ENCODE measurements at places on chromosomes 5 and 9. TPM values are rescaled to one million over a fixed set of nuclear protein-coding genes. Genes with fewer than 3 reads are reported as not detected.

The PCDHB12 gene
- total RNA-seq = not detected

The PARP8 gene
- total RNA-seq = 0.46 TPM

The SNCAIP gene
- total RNA-seq = 19.8 TPM

The LCN9 gene
- total RNA-seq = not detected

All from epithelial cell of umbilical artery (primary cell).